ENCODE measurements at places on chromosomes 3 and 15. TPM values are rescaled to one million over a fixed set of nuclear protein-coding genes. Genes with fewer than 3 reads are reported as not detected.

DNA sequence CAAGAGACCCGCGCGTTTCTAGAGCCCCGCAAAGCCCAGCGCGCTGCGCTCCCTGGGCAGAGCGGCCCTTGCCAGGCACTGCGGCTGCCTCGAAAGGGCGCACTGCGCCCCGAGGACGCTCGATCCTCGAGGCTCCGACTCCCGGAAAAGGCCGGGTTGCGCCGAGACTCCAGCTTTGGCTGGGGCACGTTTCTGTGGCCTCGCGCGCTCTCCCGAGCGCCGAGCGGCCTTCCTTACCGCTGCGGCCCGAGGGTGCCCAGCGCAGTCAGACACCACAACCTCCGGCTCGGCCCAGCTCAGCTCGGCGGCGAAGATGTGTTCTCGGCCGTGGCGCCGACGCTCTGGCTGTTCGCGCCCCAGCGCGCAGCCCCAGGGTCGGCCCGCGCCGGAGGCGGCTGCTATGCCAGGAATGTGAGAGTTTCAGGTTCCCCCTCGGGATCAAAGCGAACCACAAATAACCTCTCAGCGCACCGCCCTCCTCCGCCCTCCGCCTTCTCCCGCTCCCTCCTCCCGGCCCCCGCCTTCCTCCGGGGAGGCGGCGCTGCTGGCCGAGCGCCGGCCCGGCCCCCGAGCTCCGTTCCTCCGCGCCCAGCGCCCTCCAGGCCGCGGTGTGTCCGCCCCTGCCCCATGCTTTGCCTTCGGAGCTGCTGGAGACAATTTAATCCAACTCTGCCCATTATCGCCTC is at the start of gene AMOTL2:
AMOTL2 (minus strand) TSS at position 343 of the 686 bp plus-strand sequence. CDS start 3,014 bp downstream, outside the sequence.
- peak; percentile 93 for DNase-seq

The DNAH12 gene
- total RNA-seq: not detected

The PRTG gene
- 0.02 TPM for total RNA-seq

- no peak for DNase-seq
Observed at GRCh38 chr3:72086042-72086742, 301.2 kb upstream of the PROK2 start.

GRCh38 chr15:25832158-25832557 is 31.0 kb downstream of the ATP10A start:
- DNase-seq: no peak

The A4GNT gene
- total RNA-seq: not detected

DNA sequence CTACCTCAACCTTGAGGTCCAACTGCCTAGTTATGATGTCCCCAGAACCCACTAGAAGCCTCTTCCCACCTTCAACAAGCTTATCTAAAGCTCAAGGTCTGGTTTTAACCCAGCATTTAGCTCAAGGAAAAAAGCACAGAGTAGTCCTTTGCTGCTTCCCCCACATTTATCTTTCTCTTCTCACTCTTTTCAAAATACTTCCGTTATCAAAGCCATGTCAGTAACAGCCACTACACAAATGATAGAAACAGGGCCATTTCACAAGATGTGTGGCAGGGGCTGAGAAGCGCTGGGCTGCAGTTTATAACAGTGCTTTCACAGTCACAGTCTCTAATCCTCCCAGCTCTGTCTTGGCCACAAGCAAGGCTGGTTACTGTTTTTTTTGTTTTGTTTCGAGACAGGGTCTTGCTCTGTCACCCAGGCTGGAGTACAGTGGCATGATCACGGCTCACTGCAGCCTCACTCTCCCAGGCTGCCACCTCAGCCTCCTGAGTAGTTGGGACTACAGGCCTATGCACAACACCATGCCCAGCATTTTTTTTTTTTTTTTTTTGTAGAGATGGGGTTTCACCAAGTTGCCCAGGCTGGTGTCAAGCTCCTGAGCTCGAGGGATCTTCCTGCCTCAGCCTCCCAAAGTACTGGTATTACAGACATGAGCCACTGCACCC is 218.8 kb downstream of the OSBPL10 start:
- no peak for DNase-seq

GRCh38 chr3:43998370-43998835 is 243.3 kb upstream of the TOPAZ1 start:
- peak; percentile 15 for DNase-seq

The PLD1 gene
- total RNA-seq: 4.6 TPM

The FBXO40 gene
- total RNA-seq: not detected

The CHRD gene
- 0.06 TPM for total RNA-seq

- DNase-seq: no peak
Observed at GRCh38 chr3:54424292-54424691, 301.9 kb downstream of the CACNA2D3 start.

The NPAP1 gene
- not detected for total RNA-seq

GRCh38 chr15:39828374-39828931 is 45.8 kb upstream of the FSIP1 start:
- DNase-seq: peak; percentile 41

The DNAJA4 gene
- total RNA-seq: 12.0 TPM

GRCh38 chr15:86743283-86743903 is 663.7 kb downstream of the AGBL1 start:
- DNase-seq: peak; percentile 34

The ALPK3 gene
- total RNA-seq: 0.67 TPM

The ARRDC4 gene
- total RNA-seq: 2.1 TPM

DNA sequence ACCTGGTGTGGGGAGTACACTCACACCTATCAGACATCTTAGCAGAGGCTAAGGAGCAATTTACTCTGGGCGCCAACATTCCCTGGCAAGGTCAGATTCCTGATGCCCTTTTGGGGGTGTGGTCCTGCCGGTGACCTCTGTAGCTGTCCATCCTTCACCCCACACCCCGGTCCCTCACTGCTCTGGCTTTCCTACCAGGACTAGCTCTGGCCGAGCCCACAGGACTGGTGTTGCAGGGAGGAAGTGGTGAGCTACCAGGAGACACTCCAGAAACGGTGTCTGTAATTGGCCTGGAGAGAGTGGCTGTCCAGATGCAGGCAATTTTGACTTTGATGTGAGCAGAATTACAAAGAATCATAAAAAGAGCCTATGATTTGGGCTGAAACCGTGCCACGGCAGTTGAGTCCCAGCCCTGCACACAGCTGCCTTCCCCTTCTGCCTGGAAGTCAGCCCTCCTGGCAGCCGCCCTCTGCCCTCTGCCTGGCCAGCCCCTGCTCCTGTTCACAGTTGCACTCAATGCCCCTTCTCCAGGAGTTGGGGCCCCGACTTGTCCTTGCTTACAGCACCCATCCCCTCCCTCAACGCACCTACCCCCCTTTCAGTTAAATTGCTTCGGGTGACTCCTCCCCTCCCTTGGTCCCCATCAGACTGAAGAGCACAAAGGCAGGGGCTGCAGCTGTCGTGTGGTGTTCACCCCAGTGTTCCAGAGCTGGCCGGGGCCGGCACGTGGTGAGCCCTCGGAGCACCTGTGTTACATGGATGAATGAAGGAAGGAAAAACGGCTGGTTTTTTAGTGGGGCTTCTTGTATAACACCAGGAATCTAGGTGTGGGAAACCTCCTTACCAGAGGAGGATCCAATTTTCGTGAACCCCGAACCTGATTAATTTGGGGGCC is 80.2 kb upstream of the TPM1 start:
- DNase-seq: no peak

The CKMT1A gene
- 0.41 TPM for total RNA-seq

GRCh38 chr15:71743861-71744382 is 66.4 kb upstream of the NR2E3 start:
- DNase-seq: peak; percentile 68

DNA sequence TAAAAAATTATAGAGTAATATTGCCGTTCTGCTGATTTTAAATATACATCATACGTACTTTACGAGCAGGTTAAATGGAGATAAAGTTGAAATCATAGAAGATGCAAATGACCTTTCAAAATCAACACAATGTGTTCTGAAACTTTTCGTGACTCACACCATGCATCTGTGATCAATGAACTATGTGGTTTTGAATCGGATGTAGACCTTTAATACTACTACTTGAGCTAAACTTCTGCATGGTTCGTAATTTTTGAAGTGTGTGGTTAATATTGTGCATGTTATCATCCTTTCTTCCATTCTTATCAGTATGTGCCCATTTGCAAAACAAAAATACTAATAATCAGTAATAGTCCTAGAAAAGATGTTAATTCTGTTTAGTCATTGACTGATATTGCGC is 58.9 kb downstream of the GASK1A start:
- DNase-seq: no peak

GRCh38 chr3:160343132-160343531 is 55.9 kb downstream of the IFT80 start:
- peak; percentile 48 for DNase-seq

The SNTN gene
- total RNA-seq: not detected

- DNase-seq: no peak
Observed at GRCh38 chr3:11914041-11914440, 67.4 kb upstream of the TAMM41 start.

DNA sequence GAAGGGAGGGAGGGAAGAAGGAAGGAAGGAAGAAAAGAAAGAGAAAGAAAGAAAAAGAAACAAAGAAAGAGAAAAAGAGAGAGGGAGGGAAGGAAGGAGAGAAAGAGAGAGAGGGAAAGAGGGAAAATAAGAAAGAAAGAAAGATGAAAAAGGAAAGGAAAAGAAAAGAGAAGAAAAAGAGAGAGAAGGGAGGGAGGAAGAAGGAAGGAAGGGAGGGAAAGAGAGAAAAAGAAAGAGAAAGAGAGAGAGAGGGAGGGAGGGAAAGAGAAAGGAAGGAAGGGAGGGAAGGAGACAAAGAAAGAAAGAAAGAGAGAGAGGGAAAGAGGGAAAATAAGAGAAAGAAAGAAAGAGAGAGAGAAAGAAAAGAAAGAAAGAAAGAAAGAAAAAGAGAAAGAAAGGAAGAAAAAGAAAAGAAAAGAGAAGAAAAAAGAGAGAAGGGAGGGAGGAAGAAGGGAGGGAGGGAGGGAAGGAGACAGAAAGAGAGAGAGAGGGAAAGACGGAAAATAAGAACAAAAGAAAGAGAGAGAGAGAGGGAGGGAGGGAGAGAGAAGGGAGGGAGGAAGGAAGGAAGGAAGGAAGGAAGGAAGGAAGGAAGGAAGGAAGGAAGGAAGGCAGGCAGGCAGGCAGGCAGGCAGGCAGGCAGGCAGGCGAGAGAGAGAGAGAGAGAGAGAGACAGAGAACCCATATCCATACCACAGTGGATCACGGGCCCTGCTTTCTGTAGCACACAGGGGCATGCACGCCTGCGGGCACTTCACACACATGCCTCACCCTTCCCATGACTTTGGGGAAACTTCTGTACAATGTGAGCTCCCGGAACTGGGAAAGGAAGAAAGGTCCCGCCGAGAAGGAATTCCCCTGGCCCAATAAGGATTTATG is 52.5 kb downstream of the ADCY5 start:
- no peak for DNase-seq

- no peak for DNase-seq
Observed at GRCh38 chr15:58077427-58077826, 11.9 kb upstream of the ALDH1A2 start.

The HHLA2 gene
- not detected for total RNA-seq

- peak; percentile 80 for DNase-seq
Observed at GRCh38 chr3:130537673-130538304, 20.8 kb downstream of the COL6A6 start.

GRCh38 chr3:70273492-70273891 is 38.9 kb downstream of the MDFIC2 start:
- no peak for DNase-seq

- no peak for DNase-seq
Observed at GRCh38 chr3:152399374-152399773, 130.6 kb downstream of the MBNL1 start.

The GPR160 gene
- 11.2 TPM for total RNA-seq

The ALAS1 gene
- 52.2 TPM for total RNA-seq

GRCh38 chr3:72782521-72782920 is 65.7 kb downstream of the SHQ1 start:
- peak; percentile 21 for DNase-seq

DNA sequence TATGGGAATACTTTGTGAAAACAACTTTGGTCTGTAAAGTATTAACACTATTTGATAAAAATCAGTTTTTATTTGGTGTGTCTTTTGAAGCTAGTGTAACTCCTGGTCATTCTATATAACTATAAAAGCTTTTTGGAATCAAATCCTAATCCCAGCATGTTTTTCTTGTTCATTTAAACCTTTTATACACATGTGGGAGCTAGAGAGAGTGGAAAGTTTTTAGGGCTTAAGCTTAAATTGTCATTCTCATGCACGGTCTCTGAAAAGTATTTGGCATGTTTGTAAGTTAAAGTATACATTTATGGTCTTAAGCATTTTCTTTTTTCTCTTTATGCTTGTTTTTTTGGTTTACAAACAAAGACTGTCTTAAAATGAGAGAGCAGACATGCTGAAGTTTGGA is 83.4 kb upstream of the RARB start:
- DNase-seq: no peak

The MAP2K5 gene
- 62.8 TPM for total RNA-seq

The EHHADH gene
- total RNA-seq: 3.9 TPM
